Thymus (tissue), 14 donors: ENCODE measurements at places on chromosomes 16 and 17. TPM values are rescaled to one million over a fixed set of nuclear protein-coding genes. Genes with fewer than 3 reads are reported as not detected.

Gene HCRT
- 0.19 TPM for total RNA-seq

Gene MVP
- total RNA-seq: 49.0 TPM

Gene SLC16A5
- 0.76 TPM for total RNA-seq

Gene HOXB4
- 0.90 TPM for total RNA-seq

Gene BCL6B
- 3.4 TPM for total RNA-seq

Gene FOXN1
- total RNA-seq: 5.4 TPM
